ENCODE measurements at places on chromosomes 1 and 21.

- no peak for DNase-seq
Observed at GRCh38 chr1:13753636-13754402, 53.8 kb downstream of the PRDM2 start.

DNA sequence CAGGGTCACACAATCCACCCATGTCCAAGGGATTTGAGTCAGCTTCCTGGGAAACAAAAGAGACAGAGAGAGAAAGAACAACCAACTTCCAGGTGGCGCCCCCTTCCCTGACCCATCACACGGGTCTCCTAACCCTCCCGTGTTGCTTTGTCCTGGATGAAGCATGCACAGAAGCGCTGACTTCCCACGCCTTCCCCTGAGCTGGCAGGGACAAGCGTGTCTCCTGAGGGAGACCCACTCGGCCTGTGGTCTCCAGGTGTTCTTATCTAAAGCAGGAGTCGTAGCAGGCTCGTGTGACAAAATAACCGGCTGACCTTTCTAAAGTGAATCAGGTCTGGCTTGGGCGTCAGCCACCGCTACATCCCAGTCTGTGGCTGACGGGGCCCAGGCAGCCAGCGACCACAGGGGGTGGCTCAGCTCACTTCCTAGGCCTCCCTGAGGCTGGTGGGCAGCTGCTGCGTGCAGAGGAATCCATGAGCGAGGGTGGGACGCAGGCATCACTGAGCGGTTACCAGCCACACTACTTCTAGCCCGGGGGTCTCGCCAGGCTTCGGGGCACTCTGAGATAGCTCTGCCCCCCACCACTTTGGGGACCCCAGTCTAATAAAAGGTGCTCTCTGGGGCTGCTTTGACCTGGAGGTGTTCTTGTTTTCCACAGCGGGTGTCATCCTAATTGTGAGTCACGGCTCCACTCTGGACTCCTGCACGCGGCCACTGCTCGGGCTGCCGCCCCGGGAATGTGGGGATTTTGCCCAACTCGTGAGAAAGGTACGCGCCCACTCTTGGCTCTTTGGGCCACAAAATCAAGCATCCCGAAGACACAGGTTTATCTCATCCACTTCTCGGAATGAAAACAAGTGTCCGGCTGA lies 40.4 kb downstream of the UBASH3A start:
- DNase-seq: no peak

- no peak for DNase-seq
Observed at GRCh38 chr1:220217383-220217988, 54.8 kb downstream of the RAB3GAP2 start.

DNA sequence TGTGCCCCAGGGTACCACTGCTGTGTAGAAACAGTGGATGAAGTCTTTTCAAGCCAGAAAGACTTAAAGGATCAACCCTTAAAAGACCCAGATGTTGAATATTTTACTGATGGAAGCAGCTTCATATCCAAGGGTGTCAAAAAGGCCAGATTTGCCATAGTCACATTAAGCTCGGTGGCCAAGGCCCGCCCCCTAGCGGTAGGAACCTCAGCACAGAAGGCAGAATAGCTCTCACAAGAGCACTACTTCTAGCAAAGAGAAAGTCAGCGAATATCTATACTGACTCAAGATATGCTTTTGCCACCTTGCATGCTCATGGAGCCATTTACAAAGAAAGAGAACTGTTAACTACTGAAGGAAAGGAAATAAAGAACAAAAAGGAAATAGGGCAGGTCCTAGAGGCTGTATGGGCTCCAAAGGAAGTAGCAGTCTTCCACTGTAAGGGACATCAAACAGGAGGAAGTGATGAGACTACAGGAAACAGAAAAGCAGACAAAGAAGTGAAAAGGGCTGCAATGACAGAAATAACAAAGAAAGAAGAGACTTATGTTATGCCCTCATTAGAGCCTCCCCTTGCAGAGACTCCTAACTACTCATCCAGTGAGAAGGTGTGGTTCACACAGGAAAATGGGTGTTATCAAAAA lies 90.5 kb downstream of the LIPI start:
- peak; percentile 20 for DNase-seq

DNA sequence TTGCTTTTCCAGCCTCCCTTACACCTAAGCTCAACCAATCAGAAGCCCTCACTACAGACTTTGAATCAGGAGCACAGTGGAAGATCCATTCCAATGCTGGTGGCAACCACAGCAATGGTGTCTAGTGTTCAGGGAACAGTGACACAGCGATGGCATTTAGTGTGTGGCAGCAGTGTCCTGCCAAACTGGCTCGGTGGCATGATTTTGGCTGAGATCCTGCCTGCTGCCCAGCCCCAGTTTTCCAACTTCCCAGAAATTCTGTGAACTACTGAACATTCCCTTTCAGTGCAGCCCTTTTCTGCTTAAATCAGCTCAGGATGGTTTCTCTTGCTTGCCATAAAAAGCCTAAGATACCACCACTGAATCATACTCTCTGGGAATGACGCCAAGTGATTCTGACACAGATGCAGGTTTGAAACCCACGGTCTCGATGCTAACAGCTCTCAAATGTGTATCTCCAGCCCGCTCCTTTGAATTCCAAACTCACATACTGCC lies 8.8 kb downstream of the ASAP3 start:
- peak; percentile 47 for DNase-seq

DNA sequence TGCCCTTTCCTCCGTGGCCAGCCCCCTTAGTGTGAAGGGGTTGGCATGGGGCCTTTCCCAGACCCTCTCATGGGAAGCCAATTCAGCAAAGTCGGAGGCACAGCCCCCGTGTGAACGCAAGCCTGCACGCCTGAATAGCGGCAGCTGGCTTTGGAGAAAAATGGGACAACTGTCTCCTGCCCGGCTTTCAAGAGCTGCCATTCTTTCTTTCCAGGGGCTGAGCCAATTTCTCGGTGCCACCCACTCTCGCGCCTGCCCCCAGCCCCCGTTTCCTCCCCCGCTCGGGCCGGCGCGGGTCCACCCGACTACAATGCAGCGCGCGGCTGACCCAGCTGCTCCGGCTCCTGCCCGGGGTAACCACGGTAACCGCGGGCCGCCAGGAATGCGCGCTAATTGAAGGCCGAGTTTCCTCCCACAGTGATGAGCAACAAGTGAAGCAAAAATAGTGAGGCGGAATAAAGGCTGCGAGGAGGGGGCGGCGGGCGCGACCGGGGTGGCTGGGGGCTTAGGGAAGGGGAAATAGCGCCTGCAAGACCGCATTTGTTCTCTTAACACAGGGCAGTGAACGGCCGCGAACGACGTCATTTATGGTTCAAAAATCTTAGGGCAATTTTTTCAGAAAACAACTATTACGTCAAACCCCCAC lies 27.8 kb downstream of the ILDR2 start:
- DNase-seq: peak; percentile 86

DNA sequence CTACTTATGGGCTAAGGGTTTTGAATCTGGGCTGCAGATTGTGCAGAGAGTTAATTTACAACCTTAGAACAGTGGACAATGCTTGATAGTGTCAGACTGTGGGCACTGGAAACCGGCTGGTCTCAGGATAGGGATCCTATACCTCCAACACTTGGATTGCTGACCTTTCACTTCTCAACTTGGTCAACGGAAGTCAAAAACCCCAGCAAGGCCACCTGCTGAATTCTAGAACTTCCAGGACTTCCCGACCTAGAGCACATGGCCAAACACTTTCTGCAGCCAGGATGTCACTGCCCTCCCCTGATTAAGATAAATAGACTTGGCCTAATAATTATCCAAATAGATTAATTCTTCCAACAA lies 336 bp upstream of the DENND2D start:
- DNase-seq: no peak

GRCh38 chr1:218466341-218467010 lies 121.3 kb downstream of the TGFB2 start:
- DNase-seq: no peak

GRCh38 chr1:161723459-161724141 lies 2.3 kb downstream of the FCRLB start:
- no peak for DNase-seq

- no peak for DNase-seq
Observed at GRCh38 chr1:20194224-20194623, 7.9 kb upstream of the PLA2G2C start.

GRCh38 chr1:156786640-156787039 lies 19.3 kb downstream of the PRCC start:
- DNase-seq: no peak

GRCh38 chr1:167150492-167150833 lies 56.6 kb downstream of the STYXL2 start:
- DNase-seq: no peak

GRCh38 chr1:64421377-64421776 lies 48.6 kb upstream of the CACHD1 start:
- no peak for DNase-seq

DNA sequence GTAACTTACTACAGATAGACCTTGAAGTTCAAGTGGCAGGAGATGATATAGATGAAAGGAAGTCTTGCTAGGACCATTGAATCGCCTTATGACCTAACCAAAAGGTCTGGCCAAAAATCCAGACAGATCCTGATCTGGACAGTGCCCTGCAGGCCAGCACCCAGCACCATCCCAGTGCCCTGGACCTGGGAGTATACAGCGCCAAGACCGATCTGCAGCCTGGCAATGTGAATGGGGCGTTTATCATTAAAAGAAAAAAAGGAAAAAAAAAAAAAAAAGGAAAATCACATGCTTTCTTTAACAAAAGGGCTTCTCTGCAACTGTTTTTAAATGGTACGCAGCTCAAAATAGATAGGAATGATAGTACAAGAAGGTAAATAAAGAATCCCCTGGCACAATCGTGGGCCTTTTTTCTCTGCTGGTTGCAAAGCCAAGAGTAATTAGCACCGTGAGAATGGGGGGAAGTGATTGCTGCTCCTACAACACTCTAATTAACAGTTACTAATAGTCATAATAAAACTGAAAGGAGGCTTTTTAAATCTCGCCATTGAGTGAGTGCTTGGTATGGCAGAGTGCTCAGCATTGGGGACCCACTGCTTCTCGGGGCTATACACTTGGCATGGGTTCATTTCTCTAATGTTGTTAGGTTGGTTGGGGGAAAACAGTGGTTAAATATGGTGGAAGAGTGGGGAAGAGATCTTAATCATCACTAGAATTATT lies 146.7 kb downstream of the KAZN start:
- DNase-seq: no peak

DNA sequence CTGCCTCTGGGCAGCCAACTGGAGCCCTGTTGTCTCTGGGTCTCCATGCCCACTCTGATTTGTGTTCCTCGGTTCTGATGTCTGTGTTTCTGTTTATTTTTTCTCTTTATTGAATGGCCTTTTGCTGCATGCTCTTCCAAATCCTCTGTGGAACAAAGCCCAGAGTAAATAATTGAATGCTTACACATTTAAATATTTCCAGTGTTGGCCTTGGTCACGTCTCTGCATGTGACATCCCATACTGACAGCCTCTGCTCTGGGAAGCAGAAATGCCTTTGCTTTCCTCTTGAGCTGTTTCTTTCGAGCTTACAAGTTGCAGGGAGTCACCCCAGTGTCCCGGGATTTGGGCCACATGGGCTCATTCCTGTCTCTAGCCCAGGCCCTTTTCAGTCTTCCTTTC lies 267.9 kb downstream of the PTPRU start:
- no peak for DNase-seq

GRCh38 chr1:65793359-65793732 lies 651 bp downstream of the PDE4B start:
- DNase-seq: no peak

DNA sequence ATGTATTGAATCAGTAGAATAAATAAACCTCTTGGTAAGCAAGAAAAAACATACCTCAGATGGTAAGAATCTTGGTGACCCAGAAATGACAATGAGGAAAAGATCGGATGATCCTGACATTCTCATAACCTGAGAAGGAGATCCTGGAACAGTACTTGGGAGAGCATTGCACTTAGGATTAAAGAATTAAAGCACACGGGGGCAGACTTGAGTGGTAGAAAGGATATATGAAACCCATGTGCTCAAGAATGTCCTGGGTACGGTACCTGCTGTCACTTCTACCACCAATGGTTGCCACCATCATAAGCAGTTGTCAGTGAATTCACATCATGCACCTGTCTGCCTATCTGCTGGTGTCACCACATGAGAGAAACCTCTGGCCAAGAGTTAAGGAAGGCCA lies 108.9 kb upstream of the GJB5 start:
- no peak for DNase-seq

DNA sequence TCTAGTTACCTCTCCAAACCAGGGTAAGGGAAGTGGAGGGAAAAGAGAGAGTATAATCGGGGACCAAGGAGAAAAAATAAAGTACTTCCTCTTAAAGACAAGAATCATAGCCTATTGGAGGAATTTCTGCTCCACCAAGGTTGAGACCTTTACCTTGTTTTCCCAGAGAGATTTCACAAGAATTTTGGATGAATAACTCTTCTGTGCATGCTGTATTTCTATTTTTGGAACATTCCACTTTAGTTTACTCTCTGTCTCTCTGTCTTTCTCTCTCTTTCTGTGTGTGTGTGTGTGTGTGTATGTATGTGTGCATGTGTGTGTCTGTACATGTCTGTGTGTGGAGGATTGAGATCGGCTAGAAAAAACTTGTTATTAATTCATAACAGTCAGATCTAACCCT lies 318.4 kb upstream of the RGS18 start:
- no peak for DNase-seq

DNA sequence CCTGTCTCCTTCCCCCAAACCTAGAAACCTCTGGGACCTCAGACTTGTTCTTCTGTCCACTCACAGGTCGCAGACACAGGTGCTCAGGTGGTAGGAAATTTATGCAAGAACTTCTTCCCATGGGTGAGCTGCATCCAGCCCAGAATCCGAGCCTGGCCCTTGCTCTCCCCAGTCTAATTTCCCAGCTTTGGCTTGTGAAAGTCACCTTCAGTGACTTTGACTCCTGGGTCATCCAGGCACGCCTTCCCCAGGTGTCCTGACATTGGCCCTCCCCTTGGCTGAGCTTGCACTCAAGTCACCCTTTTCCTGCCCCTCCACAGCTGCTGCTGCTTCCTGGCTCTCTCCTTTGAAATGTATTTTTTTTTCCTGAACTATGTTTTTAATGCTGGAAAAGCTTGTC lies 6.6 kb downstream of the IPO13 start:
- no peak for DNase-seq

- no peak for DNase-seq
Observed at GRCh38 chr1:38508232-38508631, 351.3 kb downstream of the RRAGC start.

DNA sequence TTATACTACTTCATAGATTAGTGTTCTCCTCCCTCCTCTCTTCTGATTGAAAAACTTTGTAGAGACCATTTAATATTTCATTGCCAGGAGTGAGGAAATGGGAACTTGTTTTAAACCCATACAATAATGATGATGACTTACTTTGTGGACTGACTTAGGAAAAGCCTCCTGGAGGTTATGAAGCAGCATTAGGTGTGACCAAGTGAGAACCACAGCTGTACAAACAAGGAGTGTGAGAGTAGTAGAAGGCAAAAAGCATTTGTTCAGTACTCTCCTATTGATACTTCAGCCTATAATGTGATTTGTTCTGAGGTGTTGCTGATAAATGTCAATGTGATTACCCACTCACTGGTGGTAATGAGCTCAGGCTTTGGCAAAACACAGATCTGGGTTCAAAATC lies 8.4 kb downstream of the TIPRL start:
- DNase-seq: no peak

GRCh38 chr1:176241385-176242015 lies 34.4 kb upstream of the COP1 start:
- no peak for DNase-seq
